Ascending aorta (tissue), 2 donors: ENCODE measurements at places on chromosomes 7 and 10.

GRCh38 chr7:48360574-48360973 is 189.3 kb downstream of the ABCA13 start:
- DNase-seq = no peak

GRCh38 chr7:157719705-157720655 is 383.2 kb downstream of the DNAJB6 start:
- DNase-seq = no peak

DNA sequence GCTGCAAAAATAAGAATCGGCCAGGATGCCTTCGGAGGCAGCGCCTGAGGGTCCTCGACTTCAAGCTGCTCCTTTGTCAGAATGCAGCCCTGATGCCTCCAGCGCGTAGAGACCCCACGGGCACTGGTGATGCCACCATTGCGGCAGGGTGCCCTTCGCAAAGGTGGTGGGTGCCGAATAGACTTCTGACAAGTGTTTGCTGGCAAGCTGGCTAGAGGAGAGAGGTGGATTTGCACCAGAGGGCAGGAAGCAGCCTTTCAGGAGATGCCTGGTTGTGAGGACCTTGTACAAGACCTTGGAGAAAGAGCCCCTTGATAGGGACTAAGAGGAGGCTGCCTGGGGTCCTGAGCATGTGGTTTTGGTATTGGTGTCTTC is 103.2 kb upstream of the PPIF start:
- no peak for DNase-seq

- DNase-seq = no peak
Measured at GRCh38 chr10:12685261-12686058, 316.1 kb downstream of the CCDC3 start.

GRCh38 chr7:128201067-128201689 is 39.9 kb upstream of the LEP start:
- DNase-seq = no peak

DNA sequence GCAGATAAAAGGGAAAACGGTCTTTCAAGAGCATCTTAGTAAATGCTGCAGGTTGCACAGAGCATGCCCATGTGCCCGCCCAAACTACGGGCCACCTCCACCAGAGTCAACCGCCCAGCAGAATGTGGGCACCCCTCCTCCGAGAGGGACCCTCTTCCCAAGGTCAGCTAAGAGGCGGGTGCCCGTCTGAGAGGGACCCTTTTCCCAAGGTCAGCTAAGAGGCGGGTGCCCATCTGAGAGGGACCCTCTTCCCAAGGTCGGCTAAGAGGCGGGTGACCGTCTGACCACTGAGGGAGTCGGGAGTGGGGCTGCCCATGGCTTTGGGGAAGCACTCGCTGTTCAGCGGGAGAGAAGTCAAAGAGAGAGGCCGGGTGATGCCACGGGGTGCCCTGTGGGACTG is 113.1 kb downstream of the PTPRN2 start:
- DNase-seq = no peak

DNA sequence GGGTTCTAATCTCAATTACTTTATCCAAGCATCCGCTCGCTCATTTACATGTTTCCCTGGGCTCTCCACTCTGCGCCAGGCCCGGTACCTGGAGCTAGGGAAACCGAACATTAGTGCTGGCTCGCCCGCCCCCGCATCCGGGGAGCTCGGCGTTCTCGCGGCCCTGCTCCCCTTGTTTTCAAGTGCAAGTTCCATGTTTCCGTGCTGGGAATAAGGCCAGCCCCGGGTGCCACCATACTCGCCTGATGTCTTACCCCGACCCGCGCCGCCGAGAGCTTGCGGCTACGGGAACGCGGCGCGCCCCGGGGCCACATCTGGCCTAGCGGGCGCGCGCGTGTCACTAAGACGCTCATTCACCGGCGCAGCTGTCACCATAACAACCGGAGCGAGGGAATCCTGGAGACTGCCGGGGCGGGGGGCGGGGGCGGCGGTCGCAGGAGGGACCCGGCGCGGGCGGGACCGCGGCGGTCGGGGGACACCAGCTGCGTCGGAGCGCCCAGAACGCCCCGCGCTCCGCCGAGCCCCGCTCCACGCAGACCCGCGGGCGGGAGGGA is at the start of gene NEURL1:
Gene NEURL1 (plus strand): TSS at position 344 of the 554 bp plus-strand sequence. CDS start 683 bp downstream, outside the sequence.
- no peak for DNase-seq
